ENCODE measurements at places on chromosomes 5 and 9. TPM values are rescaled to one million over a fixed set of nuclear protein-coding genes. Genes with fewer than 3 reads are reported as not detected.

Gene ARHGEF39
- total RNA-seq = 15.0 TPM

Gene FBP2
- not detected for total RNA-seq

Gene GABRP
- not detected for total RNA-seq

Gene ECPAS
- 55.3 TPM for total RNA-seq

Gene IDNK
- total RNA-seq = 3.0 TPM

Gene GNE
- 28.9 TPM for total RNA-seq

Gene UBTD2
- total RNA-seq = 20.3 TPM

Gene PRUNE2
- 3.6 TPM for total RNA-seq

Gene CDC20B
- total RNA-seq = not detected

Gene SLC6A19
- not detected for total RNA-seq
